ENCODE measurements at places on chromosomes 5 and 9.

- DNase-seq, result no peak
These were observed 185.9 kb downstream of the KIAA0825 start for GRCh38 chr5:94432499-94432898.

- no peak for DNase-seq
These were observed 200.9 kb upstream of the PTGER4 start for GRCh38 chr5:40478766-40479165.

GRCh38 chr9:76415154-76415553 lies 20.9 kb upstream of the RFK start:
- no peak for DNase-seq

DNA sequence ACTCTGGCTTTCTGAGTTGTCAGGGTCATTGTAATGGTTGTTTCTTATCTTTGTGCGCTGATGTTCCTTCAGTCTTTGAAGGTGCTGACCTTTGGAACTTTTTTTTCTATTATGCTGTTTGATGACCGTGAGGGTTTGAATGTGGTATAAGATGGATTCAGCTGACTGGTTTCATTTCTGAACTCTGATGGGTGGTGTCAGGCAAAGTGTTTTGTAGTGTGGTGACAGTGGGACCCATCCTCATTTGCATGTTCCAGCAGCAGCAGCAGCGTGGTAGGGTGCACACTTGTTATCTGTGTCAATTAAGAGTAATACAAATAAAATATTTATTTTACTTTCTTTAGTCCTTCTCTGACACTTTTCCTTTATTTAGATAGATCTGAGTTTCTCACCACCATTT lies 227.7 kb upstream of the PRR16 start:
- no peak for DNase-seq

DNA sequence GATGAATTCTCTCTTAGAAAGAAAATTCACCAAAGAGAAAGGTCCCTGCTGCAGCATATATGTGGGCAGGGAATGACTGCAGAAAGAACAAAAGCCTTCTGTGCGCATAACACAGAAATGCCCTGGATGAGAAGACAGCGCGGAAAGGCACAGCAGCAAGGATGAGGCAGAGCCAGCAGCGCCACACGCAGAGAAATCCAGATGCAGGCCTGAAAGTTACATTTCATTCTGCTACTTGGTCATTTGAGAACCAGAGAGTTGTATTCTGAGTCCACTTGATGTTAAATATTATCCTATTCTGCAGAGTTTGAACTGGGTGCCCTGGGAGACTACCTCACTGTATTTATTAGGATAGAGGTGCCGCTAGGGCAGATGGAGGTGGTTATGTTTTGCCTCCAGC lies 68.5 kb downstream of the GLDC start:
- DNase-seq, result no peak

DNA sequence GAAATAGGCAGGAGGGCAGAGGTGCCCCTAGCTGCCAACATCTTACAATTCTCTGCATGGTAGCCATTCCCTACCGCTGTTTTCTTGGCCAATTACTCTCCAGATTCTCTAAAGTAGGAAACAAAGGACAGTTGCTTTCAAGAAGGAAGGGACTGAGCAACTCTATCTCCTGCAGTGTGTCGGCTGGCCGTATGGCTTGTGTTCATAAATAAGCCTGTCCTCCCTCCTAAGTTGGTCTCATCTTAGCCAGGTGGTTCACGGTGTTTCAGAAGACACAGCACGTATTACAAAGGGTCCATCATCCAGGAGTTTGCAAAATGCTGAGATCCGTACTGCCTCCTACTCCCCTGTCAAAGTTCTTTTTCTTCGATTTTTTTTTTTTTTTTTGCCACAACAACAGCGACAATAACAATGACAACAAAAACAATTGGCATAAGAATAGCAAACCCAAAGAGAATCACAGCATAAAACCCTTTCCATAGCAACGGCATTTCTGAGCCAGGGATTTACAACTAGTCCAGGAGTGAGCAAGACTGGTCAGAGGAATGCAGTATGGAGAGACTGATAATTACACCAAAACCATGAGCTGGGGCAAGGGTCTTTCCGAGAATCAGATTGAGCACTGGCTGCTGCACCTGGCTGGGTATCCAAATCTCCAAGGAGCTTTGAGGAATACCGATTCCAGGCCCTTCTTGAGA lies 212.8 kb downstream of the SLIT3 start:
- no peak for DNase-seq

DNA sequence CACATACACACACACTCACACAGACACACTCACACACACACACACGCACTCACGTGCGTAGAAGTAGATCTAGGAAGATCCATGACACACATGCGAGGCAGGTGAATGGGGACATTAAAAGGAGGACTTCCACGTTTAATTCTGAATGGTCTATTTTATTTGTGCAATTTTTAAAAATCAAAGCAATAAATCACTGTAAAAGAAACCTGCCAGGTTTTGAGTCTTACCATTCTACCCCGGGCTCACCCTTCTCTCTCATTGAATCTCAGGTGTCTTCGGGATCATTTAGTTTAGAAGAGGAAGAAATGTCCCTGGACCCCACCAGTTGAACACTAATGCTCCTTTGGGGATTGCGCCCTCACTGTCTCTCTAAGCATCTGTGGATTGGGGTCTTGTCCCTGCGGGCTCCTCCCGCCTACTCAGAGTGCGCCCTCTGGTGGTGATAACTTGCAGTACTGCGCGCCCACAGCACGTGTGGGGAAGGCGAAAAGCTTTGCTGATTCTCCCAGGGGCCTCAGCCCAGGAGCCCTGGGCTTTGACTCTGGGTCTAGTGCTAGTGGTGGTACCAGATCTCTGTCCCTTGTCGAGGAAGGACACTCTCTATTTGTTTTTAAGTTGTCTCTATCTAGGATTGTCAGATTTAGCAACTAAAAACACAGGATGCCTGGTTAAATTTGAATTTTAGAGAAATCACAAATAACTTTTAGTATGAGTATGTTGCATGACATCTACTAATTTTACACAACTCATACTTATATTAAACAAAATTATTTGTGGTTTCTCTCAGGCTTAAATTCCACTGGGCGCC lies 34.8 kb downstream of the BOD1 start:
- no peak for DNase-seq

- DNase-seq, result no peak
These were observed 182.9 kb downstream of the SAXO1 start for GRCh38 chr9:18849890-18850677.

- DNase-seq, result no peak
These were observed 59.1 kb downstream of the ITGA2 start for GRCh38 chr5:53048248-53048647.

DNA sequence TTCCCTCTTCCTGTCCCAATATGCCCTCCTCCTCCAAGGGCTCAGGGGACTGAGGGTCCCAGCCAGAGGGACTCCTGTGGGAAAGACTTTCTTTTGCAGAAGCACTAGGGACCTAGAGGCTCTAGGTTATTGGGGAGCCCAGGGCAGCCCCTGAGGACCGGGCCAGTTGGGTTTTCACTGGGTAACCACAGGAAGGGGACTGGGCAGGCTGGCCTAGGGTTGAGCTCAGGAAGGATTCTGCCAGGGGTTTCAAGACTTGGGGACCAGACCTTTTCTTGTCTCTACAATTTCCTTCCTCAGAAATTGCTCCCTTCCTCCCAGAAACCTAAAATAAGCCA lies 24.4 kb upstream of the HMCN2 start:
- DNase-seq, result no peak

DNA sequence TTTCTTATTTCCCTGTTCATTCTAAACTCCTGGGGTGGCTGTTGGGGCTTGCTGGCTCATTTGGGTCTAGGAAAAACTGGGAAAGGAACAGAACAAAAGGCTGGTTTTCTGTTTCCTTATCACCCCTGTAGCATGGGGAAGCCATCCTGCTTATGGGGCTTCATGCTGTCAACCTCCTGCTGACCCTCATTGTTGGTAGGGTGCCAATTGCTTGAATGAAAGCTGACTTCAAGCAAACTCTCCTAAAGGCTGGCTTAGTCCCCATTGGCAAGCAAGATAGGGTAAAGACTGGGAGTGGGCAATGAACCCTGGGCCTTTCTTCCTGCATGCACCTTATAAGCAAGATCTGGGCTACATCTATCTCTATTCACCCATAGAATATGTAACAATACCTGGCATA lies 511.6 kb downstream of the DMAC1 start:
- DNase-seq, result no peak

GRCh38 chr5:66824476-66824875 lies 228.3 kb downstream of the MAST4 start:
- DNase-seq, result no peak

DNA sequence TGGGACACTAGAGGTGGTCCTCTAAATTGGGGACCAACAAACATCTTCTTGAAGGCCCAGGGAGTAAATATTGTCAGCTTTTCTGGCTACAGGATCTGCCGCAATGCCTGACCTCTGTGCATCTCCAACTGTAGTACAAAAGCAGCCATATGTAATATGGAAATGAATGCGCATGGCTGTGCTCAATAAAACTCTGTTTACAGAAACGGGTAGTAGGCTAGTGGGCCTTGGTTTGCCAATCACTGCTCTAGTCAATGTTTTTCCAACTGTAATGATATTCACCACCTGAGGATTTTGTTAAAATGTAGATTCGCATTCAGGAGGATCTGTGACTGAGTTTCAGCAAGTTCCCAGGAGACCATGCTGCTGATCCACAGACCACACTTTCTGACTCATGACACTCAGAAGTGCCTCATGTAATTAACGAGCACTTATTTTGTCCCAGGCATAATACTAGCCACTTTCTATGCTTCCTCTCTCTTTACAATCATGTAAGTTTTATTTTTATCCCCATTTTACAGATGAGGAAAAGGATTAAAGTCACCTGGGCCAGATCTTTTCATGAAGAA lies 96.9 kb downstream of the MED27 start:
- DNase-seq, result no peak

DNA sequence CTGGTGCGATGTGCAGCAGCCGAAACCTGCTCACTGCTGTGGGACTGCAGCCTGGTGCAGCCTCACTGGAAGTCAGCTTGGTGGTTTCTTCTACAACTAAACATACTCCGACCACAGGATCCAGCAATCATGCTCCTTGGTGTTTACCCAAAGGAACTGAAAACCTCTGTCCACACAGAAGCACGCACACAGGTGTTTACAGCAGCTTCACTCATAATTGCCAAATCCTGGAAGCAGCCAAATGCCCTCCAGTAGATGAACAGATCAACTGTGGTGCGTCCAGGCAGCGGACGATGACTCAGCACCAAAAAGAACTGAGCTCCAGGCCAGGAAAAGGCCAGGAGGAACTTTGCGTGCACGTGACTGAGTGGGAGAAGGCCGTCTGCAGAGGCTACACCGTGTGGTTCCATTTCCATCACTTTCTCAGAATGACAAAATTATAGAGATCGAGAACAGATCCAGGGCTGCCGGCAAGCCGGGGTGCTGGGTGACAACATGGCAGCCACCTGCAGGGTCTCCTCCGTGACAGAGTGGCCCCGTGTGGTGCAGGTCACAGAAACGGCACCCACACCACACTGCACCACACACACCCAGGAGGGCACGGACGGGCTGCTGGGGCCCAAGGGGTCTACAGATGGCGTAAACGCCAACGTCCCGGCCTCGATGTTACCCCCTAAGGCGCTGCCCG lies 23.1 kb upstream of the NSMF start:
- DNase-seq, result no peak

GRCh38 chr9:117092582-117092981 lies 322.3 kb downstream of the ASTN2 start:
- no peak for DNase-seq

- DNase-seq, result no peak
These were observed 47.8 kb upstream of the IRX4 start for GRCh38 chr5:1930501-1930879.

GRCh38 chr9:114521846-114522245 lies 16.6 kb upstream of the WHRN start:
- DNase-seq, result no peak

DNA sequence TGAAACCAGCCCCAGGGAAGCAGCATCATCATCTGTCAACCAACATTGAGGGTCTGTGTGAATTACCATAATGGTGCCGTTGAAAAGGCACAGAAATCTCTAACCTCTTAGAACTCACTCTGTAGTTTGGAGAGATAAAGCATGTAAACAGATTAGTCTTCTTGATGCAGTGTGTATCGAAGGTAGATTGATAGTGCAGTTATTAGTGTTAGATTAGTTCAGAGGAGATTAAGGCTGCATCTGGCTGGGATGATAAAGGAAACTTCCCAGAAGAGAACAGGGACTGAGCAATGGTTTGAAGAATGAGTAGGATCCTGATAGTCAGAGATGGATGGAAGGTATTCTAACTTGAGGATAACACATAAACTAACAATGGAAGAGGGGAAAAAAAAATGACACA lies 651.5 kb downstream of the TLE1 start:
- DNase-seq, result no peak

DNA sequence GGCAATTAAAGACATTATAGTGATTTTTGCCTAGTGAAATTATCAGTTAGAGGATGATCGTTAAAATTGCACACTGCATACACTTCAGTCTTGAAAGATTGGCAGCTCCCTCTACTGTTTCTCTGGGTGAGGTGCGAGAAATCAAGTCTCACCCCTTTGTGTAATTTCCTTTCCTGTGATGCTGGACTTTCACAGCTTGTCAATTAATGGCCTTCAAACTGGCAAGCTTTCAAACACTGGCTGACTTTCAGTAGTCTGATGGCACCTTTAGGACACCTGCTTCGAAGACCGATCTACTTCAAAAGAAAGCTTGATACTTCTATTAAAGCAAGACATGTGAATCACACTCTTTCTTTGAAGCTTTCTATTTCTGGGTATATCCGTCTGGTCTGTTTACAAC lies 706.7 kb upstream of the PTPRD start:
- DNase-seq, result no peak

- DNase-seq, result no peak
These were observed 165.4 kb downstream of the ARHGEF28 start for GRCh38 chr5:73791389-73791788.

GRCh38 chr5:168987543-168988300 lies 313.2 kb downstream of the SLIT3 start:
- DNase-seq, result peak; percentile 36

- no peak for DNase-seq
These were observed 48.2 kb upstream of the NFIB start for GRCh38 chr9:14362175-14362574.

DNA sequence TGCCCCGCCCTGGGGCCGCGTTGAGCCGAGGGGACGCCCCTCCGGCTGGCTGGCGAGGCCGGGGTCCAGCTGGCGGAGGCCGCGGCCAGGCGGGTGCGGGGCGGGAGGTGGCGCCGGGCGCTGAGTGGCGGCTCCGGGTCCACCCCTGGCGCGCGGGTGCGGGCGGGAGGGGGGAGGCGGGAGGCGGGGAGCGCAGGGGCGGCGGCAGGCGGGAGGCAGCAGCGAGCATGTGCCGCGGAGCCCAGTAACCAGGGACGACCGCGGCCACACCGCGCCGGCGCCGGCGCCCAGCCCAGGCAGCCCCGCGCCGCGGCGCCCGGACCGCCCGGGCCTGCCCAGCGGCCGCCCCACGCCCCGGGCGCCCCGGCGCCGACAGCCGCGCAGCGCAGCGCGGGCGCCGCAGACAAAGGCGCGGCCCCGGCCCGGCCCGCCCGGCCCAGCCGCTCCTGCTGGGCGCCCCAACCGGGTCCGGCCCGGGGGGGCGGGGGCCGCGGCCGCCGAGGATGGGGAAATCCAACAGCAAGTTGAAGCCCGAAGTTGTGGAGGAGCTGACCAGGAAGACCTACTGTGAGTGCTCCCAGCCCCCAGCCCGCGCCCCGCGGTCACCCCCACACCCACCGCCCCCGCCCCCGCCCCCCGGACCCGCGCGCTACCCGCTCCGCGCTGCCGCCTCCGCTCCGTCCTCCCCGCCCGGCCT lies at the start of gene NCS1:
NCS1 (plus strand) TSS at position 244 of the 697 bp plus-strand sequence; CDS start at position 504, 260 bp downstream.
- DNase-seq, result peak; percentile 26

GRCh38 chr5:78799266-78800017 lies 150.9 kb upstream of the LHFPL2 start:
- no peak for DNase-seq

All from stimulated activated CD8-positive, alpha-beta memory T cell treated with anti-CD3 and anti-CD28 coated beads, Interleukin-7, amount 100 ng/mL, for 24 hours (primary cell).